Peyer's patch (tissue), 4 donors: ENCODE measurements at places on chromosomes 12 and 14. TPM values are rescaled to one million over a fixed set of nuclear protein-coding genes. Genes with fewer than 3 reads are reported as not detected.

DNA sequence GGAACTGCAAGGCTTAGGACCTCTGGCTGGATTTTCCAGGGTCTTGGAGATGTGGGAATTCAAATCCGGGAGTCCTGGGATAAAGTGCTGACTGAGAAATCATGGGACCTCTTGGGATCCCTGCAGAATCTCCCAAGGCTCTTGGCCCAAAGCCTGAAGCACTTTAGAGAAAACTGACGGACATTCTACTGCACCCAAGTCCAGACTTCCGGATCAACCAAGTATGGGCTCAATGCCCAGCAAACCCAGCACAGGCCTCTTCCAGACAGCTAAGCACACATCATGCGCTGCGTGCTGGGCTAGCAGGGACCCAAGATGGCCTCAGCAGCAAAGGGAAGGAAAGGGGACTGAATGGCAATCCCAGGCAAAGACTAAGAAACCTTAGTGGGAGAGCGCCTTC lies 85.0 kb downstream of the ACTN1 start:
- no peaks in the 10 kb centered on the region for H3K4me1 ChIP-seq
- H3K27ac ChIP-seq, result no peak overlapping the region
- no peak overlapping the region for H3K4me3 ChIP-seq
- peaks cover 50% of the 10 kb centered on the region for H3K36me3 ChIP-seq
- DNase-seq, result peak; percentile 15

The WDR89 gene
- 5.1 TPM for total RNA-seq

The INHBC gene
- total RNA-seq, result not detected

The RARG gene
- total RNA-seq, result 7.2 TPM

- H3K27me3 ChIP-seq, result no peaks in the 10 kb centered on the region
- H3K36me3 ChIP-seq, result peaks cover 2% of the 10 kb centered on the region
- no peak for DNase-seq
- H3K4me1 ChIP-seq, result no peaks in the 10 kb centered on the region
Observed at GRCh38 chr12:857611-858010, 91.9 kb downstream of the RAD52 start.

- H3K4me1 ChIP-seq, result no peaks in the 10 kb centered on the region
- no peaks in the 10 kb centered on the region for H3K36me3 ChIP-seq
- no peaks in the 10 kb centered on the region for H3K27me3 ChIP-seq
- no peak for DNase-seq
- peak overlapping the region; percentile 77 for H3K4me3 ChIP-seq
Observed at GRCh38 chr14:75125617-75126016, 1.2 kb downstream of the NEK9 start.

- no peaks in the 10 kb centered on the region for H3K27me3 ChIP-seq
- no peak for DNase-seq
- no peak overlapping the region for H3K27ac ChIP-seq
- H3K36me3 ChIP-seq, result no peaks in the 10 kb centered on the region
- no peaks in the 10 kb centered on the region for H3K4me1 ChIP-seq
- no peak overlapping the region for H3K4me3 ChIP-seq
Observed at GRCh38 chr12:42854826-42855225, 265.3 kb upstream of the PRICKLE1 start.

The PTPRR gene
- total RNA-seq, result 17.5 TPM

DNA sequence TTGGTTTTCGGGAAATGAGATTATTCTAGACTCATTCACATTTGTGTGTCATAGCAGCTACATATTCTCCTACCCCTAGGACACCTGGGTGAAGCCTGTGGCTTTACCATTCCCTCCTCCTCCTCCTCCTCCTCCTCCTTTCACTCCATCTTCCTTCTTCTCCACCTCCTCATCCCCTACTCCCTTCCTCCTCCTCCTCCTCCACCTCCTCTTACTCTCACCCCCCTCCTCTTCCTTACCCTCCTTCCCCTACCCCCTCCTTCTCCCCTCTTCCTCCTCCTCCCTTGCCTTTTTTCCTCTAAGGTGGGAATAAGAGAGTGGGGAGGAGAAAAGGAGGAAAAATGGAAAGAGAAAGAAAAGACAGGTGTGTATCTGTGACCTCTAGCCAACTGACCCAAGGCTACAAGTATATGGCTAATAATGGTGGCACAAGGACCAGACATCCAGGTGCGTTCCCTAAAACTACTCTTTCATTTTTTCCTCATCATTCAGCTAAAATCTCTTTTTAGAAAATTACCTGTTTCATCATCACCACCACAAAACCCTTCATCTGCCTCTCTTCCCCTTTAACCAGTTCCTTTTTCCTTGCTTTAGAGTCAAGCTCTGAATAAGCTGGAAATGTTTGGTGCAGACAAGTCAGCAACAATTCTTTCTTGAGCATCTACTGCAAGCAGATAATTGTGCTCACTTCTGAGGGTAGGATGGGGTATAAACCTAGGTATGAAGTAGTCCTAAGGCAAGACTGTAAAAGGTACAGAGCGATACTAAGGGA lies 149.8 kb upstream of the FOXN3 start:
- no peak overlapping the region for H3K27ac ChIP-seq
- peaks cover 10% of the 10 kb centered on the region for H3K4me1 ChIP-seq
- no peaks in the 10 kb centered on the region for H3K27me3 ChIP-seq
- no peak overlapping the region for H3K4me3 ChIP-seq
- no peak for DNase-seq

DNA sequence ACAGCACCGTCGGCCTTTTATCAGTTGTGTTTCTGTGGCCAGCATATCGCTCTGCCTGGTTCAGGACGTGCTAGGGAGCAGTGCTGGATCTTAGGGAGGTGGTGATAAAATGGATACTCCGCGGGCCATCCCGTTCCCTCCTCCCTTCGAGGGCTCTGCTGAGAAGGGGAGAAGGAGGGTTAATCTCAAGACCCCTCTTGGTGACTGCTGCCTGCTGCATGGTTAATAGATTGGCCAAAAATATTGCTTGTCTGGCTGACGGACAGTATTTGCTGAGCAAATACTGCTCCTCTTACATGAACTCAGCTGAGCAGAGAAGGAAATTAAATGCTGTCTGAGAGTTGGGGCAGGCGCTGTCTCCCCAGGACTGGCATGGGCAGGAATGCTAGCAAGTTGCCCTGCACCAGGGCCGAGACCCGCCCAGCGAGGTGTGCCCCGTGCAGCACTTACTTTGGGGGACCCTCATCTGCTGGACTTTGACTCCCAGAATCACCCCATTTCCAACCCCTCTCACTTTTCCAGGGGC lies 1.2 kb downstream of the FBRSL1 start:
- H3K36me3 ChIP-seq, result peaks cover 9% of the 10 kb centered on the region
- H3K27ac ChIP-seq, result peak overlapping the region; percentile 64
- peaks cover 49% of the 10 kb centered on the region for H3K4me1 ChIP-seq
- no peaks in the 10 kb centered on the region for H3K27me3 ChIP-seq
- H3K4me3 ChIP-seq, result peak overlapping the region; percentile 64

DNA sequence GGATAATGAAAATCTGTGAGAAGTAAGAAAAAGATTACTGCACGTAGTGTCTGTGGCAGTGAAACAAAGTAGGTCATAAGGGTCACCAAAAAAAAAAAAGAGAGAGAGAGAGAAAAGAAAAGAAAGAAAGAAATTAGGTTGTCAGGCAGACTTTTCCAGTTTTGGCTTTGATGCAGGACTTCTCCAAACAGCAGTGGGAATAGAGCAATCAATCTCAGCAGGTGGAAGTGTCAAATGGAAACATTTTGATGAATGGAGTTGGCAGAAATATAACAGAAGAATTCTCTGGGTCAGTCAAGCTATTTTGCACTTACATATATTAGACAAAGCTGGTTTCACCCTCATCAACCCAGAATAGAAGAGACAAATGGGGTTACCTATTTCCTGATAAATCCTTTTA lies 745.8 kb downstream of the SLC6A15 start:
- H3K4me3 ChIP-seq, result no peak overlapping the region
- H3K27me3 ChIP-seq, result no peaks in the 10 kb centered on the region
- no peaks in the 10 kb centered on the region for H3K36me3 ChIP-seq
- no peak for DNase-seq
- H3K27ac ChIP-seq, result no peak overlapping the region

- no peak overlapping the region for H3K27ac ChIP-seq
- H3K36me3 ChIP-seq, result no peaks in the 10 kb centered on the region
- DNase-seq, result no peak
- H3K4me1 ChIP-seq, result no peaks in the 10 kb centered on the region
Observed at GRCh38 chr12:62778187-62778586, 156.8 kb downstream of the PPM1H start.

The TGM1 gene
- total RNA-seq, result 1.2 TPM

DNA sequence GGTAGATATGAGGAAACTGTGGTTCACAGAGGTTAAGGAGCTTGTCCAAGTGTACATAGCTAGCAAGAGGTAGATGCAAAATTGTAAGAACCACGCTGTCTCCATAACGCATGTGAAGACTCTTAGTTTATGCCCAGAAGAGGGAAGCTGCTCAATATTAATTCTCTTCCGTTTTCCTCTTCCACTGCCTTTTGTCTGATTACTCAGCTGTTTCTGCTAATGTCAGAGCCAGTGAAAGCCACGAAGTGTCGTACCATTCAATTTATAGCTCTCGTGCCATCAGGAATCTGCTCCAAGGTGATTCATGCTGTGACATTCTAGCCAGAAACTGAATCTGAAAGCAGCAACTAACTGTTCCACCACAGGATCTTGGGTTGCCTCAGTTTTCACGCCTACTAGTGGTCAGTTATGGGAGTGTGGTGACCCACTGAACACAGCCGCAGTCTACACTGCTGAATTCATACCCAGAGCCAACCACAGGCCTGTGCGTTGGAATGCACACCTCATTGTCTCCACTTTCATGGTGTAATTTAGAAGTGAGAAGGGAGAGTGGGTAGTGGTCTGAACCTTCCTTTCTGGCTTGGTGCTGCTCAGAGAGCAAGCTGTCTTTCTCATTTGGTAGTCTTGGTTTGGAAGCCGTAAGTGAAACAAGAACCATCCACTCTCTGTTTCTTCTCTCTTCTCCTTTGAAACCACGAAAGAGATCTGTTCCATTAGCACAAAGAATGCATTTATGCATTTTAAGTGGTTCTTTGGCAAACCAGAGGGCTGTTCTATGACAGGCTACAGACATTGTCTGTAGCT lies 74.2 kb upstream of the NAP1L1 start:
- no peaks in the 10 kb centered on the region for H3K36me3 ChIP-seq
- no peaks in the 10 kb centered on the region for H3K4me1 ChIP-seq
- H3K27ac ChIP-seq, result peak overlapping the region; percentile 60
- DNase-seq, result peak; percentile 64

The TAS2R19 gene
- 4.3 TPM for total RNA-seq

DNA sequence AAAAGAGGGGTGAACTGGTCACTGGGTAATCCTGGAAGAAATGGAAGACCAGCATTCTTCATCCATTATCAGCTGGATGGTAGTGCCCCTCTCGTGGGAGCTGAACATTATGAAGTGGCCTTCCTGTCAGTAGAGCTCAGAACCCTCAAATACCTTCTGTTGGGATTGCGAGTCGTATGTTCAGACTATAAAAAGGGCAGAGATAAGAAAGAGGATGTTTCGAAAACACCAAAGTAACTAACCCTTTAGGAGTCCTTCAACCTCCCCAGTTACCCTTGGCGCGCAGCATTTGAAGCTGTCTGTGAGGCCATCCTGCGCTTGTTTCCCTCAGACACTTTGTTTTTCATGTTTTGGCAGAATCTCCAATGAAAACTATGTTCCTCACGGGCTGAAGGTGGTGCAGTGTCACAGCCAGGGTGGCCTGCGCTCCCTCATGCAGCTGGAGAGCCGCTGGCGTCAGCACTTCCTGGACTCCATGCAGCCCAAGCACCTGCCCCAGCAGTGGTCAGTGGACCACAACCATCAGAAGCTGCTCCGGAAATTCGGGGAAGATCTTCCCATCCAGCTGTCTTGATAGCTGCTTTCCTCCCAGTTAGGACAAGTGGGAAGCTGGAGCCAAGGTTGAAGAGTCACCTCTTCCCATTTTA lies 19.3 kb upstream of the GALNT16 start:
- H3K27ac ChIP-seq, result no peak overlapping the region
- no peak for DNase-seq
- H3K4me1 ChIP-seq, result no peaks in the 10 kb centered on the region
- no peaks in the 10 kb centered on the region for H3K36me3 ChIP-seq
- no peaks in the 10 kb centered on the region for H3K27me3 ChIP-seq

The BMAL2 gene
- total RNA-seq, result 4.5 TPM

- H3K27me3 ChIP-seq, result no peaks in the 10 kb centered on the region
- H3K4me3 ChIP-seq, result no peak overlapping the region
- DNase-seq, result no peak
- H3K36me3 ChIP-seq, result peaks cover 39% of the 10 kb centered on the region
- H3K27ac ChIP-seq, result no peak overlapping the region
Observed at GRCh38 chr12:132108211-132108832, 35.8 kb downstream of the DDX51 start.

DNA sequence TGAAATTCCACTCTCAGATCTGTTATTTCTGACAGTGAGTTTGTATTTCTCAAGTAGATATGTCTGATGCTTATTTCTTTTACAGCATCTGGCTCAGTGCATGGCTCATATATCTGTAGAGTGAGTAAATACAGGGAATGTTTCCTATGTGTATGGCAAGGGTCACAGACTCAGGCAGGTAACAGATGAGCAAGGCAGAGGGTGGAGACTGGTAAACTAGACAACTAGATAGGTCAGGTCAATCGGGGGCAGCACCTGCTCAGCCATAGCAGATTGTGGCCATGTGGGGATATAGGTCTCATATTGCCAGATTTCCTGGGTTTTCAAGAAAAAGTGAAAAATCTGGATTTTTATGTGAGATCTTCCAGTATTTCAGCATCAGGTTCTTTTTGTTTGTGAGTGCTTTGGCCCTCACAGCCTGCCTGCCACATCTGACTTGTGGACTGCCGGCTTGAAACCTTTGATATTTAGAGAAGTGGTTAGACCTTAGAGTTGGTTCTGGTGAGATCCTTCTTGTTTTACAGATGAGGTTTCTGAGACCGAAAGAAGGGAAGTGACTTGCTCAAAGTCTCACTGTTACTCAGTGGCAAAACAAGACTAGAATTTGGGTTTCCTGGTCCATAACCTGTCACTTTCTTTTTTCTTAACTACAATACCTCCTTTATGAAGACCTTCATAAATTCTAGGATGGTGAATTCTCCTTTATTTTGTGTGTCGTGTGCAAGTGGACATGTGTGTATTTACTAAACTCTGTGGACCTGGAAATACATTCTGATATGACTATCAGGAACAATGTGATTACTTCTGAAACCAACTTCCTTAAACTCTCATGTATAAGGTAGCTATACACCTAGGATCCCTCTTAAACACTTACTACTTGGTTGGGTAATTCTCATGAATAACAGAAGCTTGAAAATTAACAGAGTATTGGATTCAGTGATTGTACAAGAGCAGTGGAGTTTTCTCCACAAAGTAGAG lies 34.4 kb downstream of the PROX2 start:
- no peaks in the 10 kb centered on the region for H3K4me1 ChIP-seq
- H3K27me3 ChIP-seq, result no peaks in the 10 kb centered on the region
- peak overlapping the region; percentile 20 for H3K27ac ChIP-seq
- H3K4me3 ChIP-seq, result no peak overlapping the region
- peak; percentile 38 for DNase-seq

The RNF212B gene
- total RNA-seq, result not detected

- no peaks in the 10 kb centered on the region for H3K27me3 ChIP-seq
- H3K36me3 ChIP-seq, result no peaks in the 10 kb centered on the region
- no peak for DNase-seq
- no peak overlapping the region for H3K4me3 ChIP-seq
Observed at GRCh38 chr12:3042826-3043225, 34.4 kb upstream of the TSPAN9 start.

- no peak overlapping the region for H3K27ac ChIP-seq
- H3K27me3 ChIP-seq, result no peaks in the 10 kb centered on the region
- peak overlapping the region; percentile 76 for H3K4me3 ChIP-seq
- no peak for DNase-seq
- H3K4me1 ChIP-seq, result peaks cover 35% of the 10 kb centered on the region
Observed at GRCh38 chr12:50506753-50507473, 2.1 kb downstream of the DIP2B start.

The KRT80 gene
- total RNA-seq, result not detected

- H3K27ac ChIP-seq, result no peak overlapping the region
- no peaks in the 10 kb centered on the region for H3K36me3 ChIP-seq
- H3K27me3 ChIP-seq, result no peaks in the 10 kb centered on the region
- DNase-seq, result no peak
- no peak overlapping the region for H3K4me3 ChIP-seq
Observed at GRCh38 chr12:24069532-24070395, 120.3 kb upstream of the SOX5 start.
